Body of pancreas (tissue), 4 donors: ENCODE measurements at places on chromosomes 11 and 22.

DNA sequence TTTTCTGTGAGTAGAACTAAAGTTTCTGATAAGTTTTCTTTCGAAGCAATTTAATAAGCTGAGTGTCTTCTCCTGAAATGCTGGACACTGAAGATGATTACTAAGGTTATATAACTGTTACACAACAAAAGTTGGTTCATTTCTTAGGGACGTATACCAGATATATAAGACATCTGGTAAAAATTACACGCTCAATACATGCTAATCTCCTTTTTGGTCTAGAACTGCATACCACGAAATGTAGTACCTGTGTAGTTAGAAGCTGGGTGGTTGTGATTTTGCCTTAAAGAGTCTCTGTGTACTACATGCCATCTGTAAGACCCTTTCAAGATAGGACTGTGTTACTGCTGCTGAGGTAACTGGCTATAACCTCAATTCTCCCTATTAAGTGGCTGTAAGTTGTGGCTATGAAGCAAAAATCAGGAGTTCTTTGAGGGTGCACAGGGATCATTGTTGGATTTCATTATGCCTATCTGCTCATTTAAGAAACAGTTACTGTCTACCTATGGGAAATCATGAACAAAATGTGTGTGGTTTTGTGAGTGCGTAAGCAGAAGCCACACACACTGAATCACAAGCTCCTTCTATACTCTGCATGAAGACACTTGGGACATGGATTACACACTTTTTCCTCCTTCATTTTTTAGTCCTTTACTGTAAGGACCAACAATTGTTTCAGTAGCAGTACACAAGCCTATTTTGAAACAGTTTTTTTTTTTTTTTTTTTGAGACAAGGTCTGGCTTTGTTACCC lies 195.9 kb downstream of the SWAP70 start:
- no peak for DNase-seq

- DNase-seq: no peak
Measured at GRCh38 chr11:9096427-9096826, 5.0 kb upstream of the SCUBE2 start.

- DNase-seq: no peak
Measured at GRCh38 chr11:33881651-33882503, 10.0 kb downstream of the LMO2 start.

DNA sequence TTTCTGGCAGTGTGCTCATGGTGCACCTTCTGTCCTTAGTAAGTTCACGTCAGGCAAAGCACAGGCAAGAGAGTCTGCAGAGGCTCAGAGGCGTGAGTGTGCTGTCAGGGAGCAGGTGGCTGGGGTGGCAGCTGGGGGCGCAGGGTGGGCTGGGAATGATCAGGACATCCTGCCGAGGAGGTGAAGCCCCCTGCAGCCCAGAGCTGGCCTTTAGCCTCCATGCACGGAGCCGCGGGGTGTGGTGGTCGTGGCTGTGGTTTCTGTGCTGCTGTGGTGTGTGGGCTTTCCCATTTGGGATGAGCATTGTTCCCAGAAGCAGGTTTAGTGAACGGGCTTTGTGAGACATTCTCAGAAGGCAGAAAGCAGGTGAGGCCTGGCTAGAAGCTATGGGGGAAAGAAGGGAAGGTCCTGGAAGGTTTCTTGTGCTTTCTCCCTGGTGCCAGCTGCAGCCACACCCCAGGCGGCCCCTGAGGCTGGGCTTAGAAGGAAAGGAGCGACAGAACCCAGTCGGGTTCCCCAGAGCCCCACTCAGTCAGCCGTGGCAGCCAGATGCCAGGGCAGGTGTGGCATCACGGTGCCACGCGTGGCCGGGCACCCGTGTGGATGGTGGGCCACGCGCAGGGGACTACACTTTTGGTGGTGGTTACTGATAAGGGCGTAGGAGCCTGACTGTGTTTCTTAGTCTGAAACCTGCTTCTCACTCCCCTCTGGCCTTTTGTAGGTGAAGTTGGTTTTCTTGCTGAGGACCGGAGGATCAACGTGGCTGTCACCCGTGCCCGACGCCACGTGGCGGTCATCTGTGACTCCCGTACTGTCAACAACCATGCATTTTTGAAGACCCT lies 32.0 kb downstream of the IGHMBP2 start:
- no peak for DNase-seq

DNA sequence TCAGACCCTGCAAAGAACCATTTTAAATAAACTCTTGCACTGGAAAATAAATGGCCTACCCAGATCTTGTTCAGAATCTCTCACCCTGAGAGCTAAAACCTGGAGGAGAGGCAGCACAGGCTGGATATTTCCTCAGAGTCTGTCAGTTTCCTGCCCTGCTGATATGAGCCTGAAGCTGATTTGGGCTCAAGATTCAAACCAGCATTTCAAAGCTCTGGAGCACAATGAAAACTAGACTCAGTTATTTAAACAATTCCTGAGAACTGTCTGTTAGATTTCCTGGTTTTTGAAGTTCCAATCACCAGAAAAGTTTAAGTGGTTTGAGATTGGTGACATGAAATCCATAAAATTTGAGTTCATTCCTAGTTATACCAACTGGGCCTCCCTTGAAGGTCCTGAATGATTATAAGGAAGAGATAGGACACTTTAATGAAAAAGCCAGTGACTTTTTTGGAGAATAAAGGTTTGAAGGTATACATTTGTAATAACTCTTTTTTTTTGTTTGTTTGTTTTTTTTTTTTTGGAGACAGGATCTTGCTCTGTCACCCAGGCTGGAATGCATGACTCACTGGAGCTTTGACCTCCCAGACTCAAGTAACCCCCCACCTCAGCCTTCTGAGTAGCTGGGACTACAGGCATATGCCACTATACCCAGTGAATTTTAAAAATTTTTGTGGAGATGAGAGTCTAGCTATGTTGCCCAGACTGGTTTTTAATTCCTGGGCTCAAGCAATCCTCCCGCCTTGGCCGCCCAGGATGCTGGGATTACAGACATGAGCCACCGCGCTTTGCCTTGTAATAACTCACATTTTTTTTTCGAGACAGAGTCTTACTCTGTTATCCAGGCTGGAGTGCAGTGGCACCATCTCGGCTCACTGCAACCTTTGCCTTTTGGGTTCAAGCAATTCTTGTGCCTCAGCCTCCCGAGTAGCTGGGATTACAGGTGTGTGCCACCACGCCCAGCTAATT lies 8.0 kb upstream of the ESAM start:
- DNase-seq: no peak

DNA sequence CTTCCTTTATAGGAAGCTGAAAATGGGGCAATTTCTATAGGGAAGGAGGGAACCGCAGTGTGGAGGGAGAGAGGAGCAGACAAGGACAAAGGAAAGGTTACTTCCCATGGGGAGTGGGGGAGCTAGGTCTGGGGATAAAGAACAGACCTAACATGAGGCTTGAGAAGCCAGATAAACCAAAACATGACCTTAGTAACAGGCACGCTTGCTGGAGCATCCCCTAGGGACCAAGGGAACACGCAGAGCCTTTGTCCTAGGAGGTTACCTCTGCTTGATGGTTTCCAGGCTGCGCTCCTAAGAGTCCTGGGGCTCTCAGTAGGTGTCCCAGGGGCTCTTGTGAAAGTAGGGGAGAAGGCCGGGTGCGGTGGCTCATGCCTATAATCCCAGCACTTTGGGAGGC lies 271.4 kb upstream of the NCAM1 start:
- no peak for DNase-seq

DNA sequence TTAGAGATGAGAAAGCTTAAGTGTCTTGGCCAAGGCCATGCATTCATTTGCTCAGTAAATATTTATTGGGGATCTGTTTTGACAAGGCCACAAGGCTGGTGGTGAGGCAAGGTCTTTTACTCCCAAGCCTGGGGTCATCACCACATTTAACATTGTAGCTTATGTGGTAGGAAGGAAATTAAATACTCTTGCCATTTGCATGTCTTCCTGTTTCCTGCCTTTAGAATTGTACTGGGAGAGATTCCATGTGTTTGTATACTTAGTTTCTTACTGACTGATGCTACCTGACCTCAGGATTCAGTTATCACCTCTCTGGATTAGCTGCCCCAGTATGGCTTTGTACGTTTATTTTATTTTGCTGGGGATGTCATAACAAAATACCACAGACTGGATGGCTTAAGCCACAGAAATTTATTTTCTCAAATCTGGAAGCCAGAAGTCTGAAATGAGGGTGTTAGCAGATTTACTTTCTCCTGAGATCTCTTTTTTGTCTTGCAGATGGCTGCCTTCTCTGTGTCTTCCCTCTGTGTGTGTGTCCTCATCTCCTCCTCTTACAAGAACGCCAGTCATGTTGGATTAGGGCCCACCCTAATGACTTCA lies 44.8 kb downstream of the SPECC1L start:
- no peak for DNase-seq

DNA sequence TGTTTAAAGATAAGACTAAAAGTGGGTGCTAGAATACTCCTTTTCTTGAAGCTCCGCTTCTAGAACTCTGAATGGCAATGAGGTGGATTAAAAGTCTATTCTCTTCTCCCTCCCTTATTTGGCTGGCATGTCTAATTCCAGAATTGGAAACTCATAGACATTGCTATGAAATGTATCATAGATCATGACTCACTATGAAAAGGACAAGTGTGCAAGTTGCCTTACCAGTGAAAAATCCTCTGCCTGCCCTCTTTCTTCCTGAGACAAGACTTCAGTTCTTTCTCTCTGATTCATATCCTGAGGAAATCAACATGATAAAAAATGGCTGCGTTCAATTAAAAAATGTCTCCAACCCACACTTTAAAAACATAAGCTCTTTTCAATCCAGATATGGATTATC lies 73.2 kb upstream of the BLID start:
- no peak for DNase-seq

DNA sequence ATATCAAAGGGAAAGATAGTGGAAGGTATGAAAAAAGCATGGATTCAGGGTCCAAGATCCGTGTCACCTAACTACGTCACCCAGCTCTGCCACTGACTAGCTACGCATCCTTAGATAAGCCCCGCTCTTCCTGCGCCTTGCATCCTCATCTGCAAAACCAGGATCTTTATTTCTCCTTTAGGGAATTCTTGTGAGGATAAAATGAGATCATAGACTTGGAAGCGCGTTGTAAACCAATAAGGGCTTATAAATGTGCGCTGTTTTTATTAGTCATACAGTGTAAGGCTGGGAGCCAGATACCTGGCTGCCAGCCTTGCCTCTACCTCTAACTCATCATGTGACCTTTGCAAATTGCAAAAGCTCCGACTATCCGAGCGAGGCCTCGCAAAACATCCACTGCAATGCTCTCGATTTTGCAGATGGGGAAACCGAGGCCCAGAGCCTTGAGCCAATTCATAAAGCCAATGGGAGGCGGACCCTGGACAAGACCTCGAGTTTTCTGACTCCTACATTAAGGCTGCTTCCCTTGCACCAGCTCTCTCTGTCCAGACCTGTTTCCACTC lies 753 bp downstream of the PRPF19 start:
- peak; percentile 43 for DNase-seq

GRCh38 chr22:22463855-22464540 lies 44.5 kb downstream of the ZNF280B start:
- peak; percentile 47 for DNase-seq

GRCh38 chr11:15874704-15875103 lies 481.6 kb downstream of the SOX6 start:
- no peak for DNase-seq

DNA sequence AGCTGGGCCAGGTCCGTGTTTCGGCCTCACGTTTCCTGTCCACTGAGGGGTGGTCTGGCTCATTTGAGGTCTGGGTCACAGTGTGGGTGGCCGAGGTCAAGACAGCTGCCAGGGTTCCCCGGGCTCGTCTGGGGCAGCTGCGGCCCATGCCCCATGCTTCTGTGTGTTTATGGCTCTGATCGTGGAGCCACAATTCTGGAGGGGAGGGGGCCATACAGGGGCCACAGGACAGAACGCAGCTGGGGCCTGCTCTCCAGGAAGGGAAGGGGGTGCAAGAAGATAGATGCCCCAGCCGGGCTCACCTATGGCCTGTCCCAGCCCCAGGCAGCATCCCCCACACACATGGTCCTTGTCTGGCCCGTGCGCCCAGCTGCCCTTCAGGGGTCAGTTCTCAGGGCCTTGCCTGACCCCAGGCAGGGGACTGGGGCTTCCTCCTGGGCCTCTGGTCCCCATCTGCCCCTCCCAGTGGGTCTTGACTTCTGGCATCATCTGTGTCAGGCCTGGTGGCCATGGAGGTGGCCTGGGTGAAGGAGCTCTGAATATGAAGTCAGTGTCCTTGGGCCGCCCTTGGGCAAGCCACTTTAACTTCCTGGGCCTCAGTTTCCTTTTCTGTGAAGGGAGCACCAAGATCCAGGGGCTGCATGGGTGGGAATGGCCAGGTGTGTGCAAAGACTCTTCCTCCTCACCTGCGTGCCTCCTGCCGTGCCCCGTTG lies 8.4 kb downstream of the TSPAN32 start:
- DNase-seq: no peak

DNA sequence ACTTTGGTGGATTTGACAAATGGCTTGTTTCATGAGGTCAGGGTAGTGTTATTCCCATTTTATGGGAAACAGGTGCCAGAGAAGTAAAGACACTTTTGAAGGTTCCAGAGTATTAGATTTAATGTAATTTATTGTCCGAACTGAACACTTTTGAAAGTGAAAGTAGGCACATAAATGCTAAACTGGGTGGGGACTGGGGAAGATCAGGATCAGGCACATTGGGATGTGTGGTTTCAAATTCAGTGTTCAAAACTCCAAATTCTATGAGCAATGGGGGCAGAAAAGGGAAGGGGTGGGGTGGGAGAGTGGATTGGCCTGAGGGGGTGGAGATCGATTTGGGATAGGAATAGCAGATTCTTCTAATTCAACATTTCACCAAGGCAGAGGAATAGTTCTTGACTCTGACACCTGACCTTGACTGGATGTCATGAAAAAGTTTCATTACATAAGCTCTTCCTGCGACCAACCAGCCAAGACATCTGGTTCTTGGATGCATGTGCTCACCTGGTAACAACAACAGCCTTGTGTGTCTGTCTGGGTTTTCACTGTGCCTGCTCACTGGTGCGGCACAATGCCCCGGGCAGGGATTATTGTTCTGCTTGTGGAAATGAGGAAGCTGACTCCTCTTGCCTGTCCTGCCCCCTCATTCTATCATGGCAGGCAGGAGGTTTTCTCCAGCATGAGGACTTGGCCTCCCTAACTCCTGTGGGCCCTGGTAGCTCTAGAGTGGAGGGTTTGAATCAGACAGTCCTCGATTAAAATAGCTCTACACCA lies 10.8 kb downstream of the PPFIBP2 start:
- no peak for DNase-seq

DNA sequence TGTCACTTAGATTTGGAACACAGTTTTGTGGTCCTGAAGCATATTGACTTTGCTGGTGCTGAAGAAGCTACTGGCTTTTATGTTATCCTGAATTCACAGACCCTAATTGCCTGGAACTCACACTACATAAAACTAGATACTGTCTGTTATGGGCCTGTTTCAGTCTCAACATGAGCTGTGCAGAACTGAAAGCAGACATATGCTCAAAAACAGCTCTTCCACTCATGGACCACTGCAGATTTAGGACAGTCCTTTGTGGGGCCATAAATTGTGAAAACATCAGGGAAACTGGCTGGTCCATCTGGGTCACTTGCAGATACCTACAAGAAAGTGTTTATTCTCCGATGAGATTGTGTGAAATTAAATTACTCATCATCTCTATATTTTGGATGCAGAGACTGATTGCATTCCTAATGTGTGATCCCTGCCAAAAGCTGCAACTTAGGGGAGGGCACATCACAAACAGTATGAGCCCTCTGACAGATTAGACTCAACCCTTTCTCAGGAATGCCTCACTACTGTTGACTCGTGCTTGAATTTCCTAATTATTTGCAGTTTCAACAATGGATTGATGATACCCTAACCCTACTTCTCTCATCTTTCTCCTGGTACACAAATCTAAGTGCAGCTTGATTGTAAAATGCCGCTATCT lies 10.2 kb upstream of the CLNS1A start:
- no peak for DNase-seq

- no peak for DNase-seq
Measured at GRCh38 chr11:98771791-98772190, 249.0 kb upstream of the CNTN5 start.

GRCh38 chr22:20237480-20238440 lies 30.4 kb downstream of the RTN4R start:
- DNase-seq: no peak
